ENCODE measurements at places on chromosomes 7 and 10.

- DNase-seq, result no peak
Measured at GRCh38 chr7:46356371-46356770, 435.3 kb upstream of the IGFBP3 start.

- no peak for DNase-seq
Measured at GRCh38 chr7:111872450-111873325, 310.4 kb upstream of the IMMP2L start.

- DNase-seq, result no peak
Measured at GRCh38 chr7:151518105-151518946, 1.4 kb downstream of the RHEB start.

DNA sequence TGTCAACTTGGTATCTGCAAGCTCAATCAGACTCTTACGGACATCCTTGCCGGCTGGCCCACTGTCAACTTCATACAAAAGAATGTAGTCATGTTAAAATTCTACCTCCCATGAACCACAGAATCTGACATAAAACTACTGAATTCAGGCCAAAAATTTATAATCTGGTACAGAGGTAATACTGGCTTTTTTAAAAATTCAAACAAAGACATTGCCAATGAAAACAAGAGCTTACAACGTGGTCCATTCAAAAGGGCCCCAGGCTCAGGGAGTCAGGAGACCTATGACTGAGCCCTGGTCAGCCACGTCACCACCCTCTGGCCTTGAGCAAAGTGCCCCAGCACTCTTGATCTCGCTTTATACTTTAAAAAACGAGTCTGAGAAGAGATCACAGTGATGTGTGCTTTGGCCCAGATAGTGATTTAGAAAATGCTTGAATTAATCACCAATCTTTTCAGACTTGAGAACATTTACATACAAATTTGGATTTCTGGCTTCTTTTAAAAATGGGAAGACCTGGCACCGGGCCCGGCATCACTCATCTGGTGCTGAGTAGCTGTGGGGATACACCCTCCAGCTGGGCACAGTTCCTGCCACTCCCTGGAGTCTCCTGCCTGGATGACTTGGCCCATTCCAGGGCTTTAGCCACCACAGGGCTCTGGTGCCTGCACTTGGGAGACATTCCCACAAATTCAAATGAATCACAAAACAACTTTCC lies 94.1 kb downstream of the PIP4K2A start:
- DNase-seq, result no peak

DNA sequence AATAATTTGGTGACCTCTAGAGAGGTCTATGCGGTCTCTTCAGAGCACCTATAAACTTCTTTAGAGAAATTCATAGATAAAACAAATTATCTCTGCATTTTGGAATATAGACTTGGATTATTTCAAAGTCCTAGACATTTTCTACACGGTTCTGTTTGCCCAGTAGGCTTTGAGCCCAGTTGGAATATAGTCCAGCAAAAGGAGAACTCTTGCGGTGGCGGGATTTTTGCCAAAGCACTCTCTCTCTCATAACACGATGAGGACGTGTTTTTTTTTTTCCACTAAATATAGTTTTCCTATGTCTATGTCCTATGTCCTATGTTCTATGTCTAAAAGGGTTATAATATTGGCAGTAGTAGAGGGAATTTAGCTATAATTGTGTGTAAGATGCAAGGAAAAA lies 164.9 kb upstream of the AGR3 start:
- DNase-seq, result no peak

GRCh38 chr7:25329815-25330214 lies 101.5 kb upstream of the NPVF start:
- no peak for DNase-seq

DNA sequence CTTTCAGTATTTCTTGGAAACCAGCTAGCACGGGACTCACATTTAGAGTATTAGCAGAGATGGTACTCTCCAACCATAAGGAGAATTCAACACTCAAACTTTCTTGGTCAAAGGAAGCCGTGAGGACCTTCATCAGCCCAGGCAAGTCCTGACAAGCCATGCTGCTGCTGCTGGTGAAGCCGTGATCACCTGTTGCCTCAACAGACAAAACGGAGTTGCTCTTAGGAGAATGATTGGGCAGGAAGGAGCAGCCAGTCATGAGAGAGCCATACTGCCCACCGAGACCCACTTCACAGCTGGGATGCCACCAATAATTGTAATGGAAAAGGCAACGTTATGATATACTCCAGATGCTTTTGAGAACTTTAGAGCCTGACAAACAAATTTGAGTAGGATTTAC lies 60.8 kb upstream of the PLPP4 start:
- no peak for DNase-seq
